NAMALWA (cell line): ENCODE measurements at places on chromosomes 3 and 15.

- peak; percentile 2 for DNase-seq
Observed at GRCh38 chr3:72213296-72214065, 428.5 kb upstream of the PROK2 start.

DNA sequence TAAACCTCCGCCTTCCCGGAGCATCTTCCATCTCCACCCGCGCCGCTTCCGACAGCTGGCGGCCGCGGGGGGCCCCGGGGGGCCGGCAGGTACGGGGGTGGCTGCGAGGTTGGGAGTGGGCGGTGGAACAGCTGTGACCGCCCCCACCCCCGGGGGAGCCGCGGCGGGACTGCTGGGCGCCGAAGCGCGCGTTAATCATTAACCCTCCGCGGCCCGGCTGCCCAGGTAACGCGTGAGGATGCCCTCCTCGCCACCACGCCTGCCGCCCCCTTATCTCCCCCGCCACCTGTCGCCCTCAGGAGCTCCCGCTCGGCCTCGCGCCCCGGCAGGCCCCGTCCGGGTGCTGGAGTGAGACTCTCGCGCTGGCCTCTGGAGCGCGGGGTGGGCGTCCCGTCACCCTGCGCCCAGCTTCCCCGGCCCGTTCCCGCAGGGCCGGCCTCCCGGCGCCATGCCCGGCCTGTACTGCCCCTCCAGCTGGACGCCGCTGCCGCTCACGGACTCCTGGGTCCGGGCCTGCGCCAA, 757 bp downstream of the VWA5B2 start:
- DNase-seq = no peak

DNA sequence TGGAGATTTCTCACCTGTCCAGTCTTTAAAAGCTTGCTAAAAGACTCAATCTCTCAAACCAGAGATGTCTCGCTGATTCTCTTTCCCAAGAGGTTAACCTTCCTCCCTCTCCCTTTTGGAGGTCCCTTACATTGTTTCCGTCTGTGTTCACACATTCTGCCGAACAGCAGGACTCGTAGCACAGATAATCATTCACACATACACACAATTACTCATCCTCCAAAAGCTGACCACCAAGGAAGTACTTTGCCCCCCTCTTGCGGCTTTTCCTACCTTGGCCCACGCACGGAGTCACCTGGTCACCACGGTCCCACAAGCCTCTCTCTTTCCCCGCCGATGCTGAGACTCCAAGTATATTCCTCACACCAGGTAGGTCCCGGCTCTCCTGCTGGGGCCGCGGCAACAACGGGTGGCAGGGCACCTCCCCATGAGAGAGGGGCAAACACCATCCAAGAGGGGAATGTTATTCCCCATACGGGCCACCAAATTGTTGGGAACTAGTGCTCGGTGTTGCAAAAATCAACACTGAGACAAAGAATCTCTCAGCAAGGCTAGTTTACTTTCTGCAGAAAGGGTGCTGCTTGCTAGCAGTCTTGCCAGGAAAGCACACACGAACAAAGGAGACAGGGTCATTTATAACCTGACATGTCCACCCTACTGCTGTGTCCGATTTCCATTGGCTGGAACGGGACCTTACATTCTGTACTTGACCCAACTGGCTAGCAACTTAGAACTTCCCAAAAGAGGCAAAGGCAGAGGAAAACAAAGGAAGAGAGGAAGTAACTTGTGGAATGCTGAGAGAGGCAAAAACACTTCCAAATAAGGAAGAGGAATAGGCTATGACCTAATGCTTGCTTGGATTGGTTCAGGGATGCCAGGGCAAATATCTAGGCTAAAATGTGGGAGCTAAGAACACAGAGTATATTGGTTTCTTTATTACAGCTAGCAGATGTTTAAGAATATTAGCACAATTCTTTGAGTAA, 102.1 kb upstream of the NECTIN3 start:
- DNase-seq = no peak

DNA sequence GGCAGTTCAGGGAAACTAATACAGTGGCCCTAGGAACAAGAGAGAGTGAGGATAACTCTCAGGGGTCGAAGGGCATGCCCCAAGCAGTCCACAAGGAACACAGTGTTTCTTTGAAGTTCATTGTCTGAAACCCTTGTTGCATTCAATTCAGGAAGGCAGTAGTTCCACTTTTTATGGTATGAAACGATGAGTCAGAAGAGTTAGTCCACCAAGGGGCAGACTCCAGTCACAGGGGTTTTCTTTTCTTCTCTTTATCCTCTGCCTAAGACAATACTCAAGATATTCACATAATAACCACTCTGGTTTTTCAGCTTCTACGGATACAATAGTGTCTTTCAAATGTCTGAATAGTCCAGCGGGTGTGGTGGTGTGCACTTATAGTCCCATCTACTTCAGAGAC, 23.7 kb upstream of the TICRR start:
- DNase-seq = no peak

DNA sequence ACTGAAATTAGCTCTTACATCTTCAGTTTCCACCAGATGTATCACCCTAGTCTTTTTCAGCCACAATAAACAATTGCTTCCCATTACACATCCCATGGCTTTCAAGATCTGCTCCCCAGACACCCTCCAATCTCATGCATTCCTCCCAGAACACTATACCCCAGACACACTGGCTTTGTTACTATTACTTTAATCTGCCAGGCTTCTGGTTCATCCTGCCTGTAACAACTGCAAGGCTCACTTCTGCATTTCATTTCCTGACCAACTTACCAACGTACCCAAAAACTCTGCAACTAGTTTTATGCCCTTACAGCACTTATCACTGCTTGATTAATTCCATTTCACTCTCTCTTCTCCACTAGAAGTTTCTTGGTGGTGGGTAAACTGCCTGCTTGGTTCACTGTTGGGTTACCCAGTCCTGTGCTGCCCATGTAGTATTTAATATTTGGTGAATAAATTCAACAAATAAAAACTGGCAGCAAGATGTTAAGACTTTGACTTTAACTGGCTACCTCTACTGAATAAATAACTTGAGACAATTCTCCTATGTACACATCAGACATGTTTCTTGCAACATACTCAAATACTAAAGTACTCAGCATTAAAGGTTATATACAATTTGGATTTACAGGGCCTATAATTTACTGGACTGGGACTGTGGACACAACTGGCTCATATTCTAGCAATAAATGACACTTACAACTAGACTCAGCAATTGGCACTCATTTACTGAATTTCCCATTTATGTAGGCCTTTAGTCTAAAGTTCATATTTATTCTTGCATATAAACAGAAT, 2.7 kb downstream of the RPL22L1 start:
- peak; percentile 65 for DNase-seq

DNA sequence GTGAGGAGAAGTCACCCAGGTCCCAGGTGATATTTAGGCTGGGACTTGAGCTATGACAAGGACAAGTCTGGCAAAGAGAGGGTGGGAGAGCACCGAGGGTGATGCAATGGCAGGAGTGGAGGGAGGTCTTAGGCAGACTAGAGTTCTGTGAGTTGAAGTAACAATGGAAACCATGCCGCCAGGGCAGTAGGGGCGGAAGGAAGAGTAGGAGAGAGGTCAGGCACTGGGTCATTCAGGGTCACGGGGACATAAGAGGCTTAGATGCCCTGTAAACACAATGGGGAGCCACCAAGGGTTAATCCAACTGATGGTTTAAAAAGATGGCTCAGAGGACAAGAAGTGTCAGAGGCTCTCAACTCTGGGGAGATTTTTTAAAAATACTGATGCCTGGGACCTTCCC, 199.7 kb upstream of the LRTM1 start:
- DNase-seq = no peak

DNA sequence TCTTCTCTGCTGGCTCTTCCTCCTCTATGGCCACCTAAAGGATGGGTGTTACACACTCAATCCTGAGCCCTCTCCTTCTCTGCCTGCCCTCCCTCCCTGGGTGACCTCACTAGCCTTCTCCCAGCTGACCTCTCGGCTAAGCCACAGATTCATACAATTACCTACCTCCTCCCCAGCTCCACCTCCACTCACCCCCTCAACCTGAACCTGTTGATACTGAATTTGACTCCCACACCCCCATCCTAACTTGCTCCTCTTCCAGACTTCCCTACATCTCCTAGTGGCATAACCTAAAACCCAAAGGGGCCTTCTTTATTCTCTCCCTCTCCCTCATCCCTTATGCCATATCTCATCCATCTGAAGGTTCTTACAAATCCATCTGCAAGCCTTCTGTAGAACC, 17.1 kb downstream of the HOMER2 start:
- DNase-seq = no peak

- no peak for DNase-seq
Observed at GRCh38 chr15:73467758-73468157, 24.8 kb downstream of the REC114 start.

DNA sequence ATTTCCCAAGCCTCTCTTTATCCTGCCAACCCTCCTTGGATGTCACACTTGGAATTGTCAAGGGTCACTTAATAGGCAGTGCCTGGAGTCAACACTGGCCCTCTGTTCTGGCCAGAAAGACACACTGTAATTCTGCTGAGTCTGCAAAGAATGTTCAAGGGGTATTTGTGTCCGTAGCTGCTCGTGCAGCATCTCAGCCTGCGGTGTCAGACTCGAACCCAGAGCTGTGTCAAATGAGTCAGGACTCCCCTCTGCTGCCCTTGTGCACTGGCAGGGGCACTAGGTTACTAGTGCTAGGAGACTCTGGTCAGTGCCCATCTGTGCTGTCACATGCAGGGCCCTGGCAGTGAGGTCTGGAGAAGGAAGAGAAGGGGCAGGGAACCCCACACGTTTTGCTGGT, 795 bp upstream of the AHSG start:
- no peak for DNase-seq

DNA sequence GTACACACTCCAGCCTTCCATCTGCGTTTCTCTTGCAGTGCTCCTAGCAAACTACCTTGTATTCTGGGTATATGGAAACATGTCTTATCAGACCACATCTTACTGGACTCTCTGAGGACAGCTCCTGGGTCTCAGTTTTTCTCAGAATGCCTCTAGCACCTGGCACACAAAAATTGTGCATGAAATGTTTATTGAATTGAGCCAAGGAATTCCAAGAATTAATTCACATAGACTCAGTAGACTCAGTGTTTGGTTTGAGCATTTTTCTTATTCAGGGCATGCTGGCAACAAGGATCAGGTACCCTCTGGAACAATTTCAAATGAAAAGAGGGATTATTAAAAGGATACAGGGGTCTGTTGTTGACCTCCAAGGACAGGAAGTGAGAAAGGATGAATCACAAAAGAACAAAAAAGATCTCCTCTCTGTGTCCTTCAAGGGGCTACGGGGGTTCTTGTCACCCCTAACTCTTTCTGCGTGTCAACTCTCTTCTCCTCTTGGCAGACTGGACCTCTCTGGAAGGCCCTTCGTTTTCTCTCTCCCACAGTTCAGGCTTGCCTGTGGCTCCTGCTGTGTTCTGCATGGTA, 270.0 kb upstream of the HES1 start:
- no peak for DNase-seq

DNA sequence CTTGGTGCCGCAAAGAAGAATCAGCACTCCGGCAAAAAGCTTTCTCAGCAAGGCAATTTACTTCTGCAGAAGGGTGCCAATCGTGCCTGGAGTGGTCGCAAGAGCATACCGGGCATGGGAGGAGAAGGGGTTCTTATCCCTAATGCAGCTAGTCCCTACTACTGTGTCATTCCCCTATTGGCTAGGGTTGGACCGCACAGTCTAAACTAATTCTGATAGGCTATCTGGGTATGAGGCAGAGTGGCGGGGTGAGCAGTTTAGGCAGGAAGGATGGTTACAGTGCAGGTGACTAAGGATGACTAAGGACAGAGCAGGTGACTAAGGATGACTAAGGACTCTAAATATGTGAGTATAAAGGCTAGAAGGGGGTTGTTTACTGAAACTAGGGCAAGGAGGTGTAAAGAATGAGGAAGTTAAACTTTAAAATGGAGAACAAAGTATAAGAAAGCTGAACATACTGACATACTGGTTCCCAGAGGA, 52.9 kb downstream of the PGBD4 start:
- no peak for DNase-seq

- no peak for DNase-seq
Observed at GRCh38 chr15:23395832-23396231, 41.3 kb downstream of the GOLGA8S start.

DNA sequence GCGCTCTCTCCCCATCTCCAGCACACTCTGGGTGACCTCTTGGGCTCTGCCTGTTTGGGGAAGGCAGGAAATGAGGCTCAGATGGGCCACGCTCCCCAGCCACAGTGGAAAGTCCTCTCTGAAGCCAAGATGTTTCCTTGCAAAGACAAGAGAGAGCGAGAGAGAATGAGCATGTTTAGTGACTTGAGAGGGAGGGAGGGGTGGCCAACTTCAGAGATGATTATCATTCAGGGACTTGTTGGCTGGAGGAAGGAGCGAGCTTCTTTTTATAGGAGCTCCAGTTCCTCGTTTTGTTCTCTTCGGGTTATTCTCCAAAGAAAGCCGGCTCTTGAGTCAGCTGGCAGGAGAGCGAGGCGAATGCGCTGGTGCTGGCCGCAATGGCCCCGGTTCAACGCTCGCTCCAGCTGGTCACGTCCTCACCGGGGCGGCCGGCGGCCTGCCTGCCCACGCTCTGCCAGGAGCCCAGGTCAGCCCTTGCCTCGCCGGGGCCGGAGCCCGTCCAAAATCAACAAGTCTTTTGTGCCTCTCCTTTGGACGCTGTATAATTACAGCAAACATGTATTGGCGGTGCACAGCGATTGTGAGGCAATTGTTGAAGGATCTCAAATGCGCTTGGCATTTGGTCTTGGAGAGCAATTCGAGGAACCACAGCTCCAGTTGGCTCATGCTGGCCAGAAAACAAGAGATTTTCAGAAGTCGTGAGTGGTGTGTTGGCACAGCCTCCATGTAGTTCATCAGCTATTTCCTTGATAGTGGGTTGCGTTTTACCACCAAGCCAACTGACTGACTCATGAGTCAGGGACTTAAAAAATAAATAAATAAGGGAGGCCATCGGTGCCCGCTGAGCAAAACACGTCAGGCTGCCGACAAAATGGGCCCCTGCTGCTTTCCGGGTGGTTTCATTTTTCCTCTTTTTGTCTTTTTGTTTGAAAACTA, 288.6 kb downstream of the UACA start:
- DNase-seq = no peak

GRCh38 chr3:188497021-188497420, 343.1 kb downstream of the LPP start:
- DNase-seq = no peak

DNA sequence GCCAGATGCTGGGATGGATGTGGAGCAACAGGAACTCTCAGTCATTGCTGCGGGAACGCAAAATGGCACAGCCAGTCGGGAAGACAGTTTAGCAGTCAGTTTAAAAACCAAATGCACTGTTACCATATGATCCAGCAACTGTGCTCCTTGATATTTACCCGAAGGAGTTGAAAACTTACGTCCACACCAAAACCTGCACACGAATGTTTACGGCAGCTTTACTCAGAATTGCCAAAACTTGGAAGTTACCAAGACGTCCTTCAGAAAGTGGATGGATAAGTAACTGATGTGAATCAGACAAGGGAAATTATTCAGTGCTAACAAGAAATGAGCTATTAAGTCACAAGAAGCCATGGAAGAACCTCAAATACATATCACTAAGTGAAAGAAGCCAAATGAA, 36.1 kb upstream of the SLC41A3 start:
- no peak for DNase-seq

GRCh38 chr3:47283193-47283537, 421 bp downstream of the KLHL18 start:
- peak; percentile 39 for DNase-seq

- no peak for DNase-seq
Observed at GRCh38 chr3:3707858-3708768, 91.1 kb upstream of the LRRN1 start.
